A549 treated with ZK216348 at 1 μM for 4 hours (cell line): ENCODE measurements at places on chromosomes 4 and X. TPM values are rescaled to one million over a fixed set of nuclear protein-coding genes. Genes with fewer than 3 reads are reported as not detected.

Gene IL3RA
- total RNA-seq = 0.18 to 0.95 TPM (median 0.26 TPM) in 5 replicates

Gene MGARP
- 0.58 to 1.1 TPM (median 0.68 TPM) in 5 replicates for total RNA-seq

Gene TEX13D
- total RNA-seq = not detected in 5 replicates

Gene TNIP3
- total RNA-seq = 0.27 to 0.99 TPM (median 0.44 TPM) in 5 replicates

Gene FGF5
- total RNA-seq = 0.27 to 0.72 TPM (median 0.32 TPM) in 5 replicates

Gene TXK
- 0.15 to 0.31 TPM (median 0.17 TPM) in 3 of 5 replicates, not detected in the others for total RNA-seq

Gene XKRX
- total RNA-seq = 0.12 to 0.72 TPM (median 0.45 TPM) in 5 replicates

Gene PNMA3
- total RNA-seq = 0.07 to 0.31 TPM (median 0.20 TPM) in 5 replicates

Gene ZDHHC15
- total RNA-seq = not detected in 5 replicates

Gene SLC6A14
- total RNA-seq = not detected in 5 replicates
